Stimulated activated CD4-positive, alpha-beta T cell treated with anti-CD3 and anti-CD28 coated beads, Interleukin-15, amount 100 ng/mL, for 24 hours (primary cell): ENCODE measurements at places on chromosomes 2 and 18.
A peak's percentile ranks its signal among the peaks of the same experiment; 100 is the strongest.

DNA sequence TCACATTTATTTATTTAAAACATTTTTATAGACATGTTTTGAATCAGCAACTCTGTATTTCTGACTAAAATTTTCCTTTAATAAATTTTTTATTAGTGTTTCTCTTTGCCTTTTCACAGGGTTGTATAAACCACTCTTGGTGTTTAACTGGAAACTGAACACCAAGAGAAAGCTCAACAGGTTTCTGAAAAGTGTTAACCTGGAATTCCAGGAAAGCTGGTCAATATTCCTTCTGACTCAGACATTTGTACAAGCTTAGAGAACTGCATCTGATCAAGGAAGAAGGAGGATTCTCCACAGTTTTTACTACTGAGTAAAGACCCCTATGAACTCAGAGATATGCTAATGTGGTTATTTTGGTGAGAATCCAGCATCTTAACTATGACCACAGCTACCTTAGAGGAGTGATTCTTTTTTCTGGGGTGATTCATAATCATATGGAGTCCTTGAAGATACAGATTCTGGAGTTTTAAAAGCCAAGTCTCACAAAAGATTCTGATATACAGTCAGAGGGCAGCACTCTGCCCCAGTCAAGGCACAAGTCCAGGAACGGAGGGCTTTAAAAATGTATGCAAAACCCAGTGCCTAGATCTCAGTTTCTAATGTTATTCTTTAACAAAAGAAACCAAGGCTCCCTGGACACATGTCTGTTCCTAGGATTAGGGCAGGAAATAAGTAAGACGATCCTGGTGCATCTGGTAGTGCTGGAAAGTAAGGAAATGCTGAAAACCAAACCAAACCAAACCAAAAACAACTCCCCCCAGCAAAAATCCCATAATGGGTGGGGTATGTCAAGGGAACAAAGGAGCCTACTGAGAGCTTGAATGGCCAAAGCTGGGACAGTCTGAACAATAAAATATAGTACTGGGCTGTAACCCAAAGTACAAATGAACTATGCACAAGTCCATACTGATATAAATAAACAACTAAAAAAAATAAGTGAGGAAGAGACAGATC lies 85.1 kb upstream of the FZD5 start:
- DNase-seq = no peak

- peak; percentile 47 for DNase-seq
These were observed 13.4 kb downstream of the IL18RAP start for GRCh38 chr2:102436323-102436722.

GRCh38 chr2:170425281-170425751 lies 247.4 kb downstream of the MYO3B start:
- DNase-seq = no peak

DNA sequence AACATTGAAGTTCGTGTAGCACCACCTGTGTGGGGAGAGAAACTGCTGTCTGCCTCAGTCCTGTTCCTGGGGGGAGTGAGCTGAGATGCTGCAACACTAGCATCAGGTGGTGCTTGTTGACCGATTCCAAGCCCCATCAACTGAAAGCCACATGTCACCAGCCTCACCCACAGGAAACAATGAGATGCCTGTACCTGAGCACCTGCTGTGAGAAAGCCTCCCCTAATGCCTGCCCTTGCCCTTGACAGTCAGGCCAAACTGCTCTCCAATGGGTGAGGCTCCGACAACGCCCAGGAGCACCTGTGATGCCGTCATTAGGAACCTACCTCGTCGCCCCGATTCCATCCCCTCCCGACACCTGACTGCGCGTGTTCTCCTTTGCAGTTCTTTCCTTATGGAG lies 104.6 kb downstream of the SMC6 start:
- no peak for DNase-seq

- no peak for DNase-seq
These were observed 122.1 kb downstream of the EML6 start for GRCh38 chr2:54845514-54845913.

DNA sequence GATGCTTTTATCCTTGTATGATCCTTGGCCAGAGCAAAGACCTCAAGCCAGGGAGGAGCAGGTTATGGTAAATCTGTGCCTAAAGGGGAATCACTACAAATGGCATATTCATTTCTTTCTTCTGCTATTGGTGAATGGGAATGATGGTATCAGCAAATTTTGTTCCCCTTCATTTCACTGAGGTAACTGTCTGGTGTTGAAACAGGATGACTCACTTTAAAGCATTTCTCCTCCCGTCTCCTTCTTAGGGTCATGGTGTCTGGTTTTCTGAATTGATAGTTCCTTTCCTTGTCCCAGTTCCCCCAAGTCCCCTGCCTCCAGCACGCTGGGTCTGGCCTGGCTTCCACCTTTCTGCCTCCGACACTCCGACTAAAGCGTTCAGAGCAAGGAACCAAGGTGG lies 109.2 kb downstream of the MREG start:
- no peak for DNase-seq

DNA sequence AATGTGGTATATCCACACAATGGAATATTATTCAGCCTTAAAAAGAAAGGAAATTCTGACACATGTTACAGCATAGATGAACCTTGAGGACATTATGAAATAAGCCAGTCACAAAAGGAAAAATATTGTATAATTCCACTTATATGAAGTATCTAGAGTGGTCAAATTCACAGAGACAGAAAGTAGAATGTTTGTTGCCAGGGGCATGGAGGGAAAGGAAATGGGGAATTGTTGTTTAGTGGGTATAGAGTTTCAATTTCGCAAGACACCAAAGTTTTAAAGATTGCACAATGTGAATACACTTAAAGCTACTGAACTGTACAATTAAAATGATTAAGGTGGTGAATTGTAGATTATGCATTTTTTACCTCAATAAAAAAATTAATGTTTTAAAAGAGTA lies 92.9 kb downstream of the TXNL1 start:
- no peak for DNase-seq

- DNase-seq = no peak
These were observed 422.5 kb downstream of the LPIN1 start for GRCh38 chr2:12168791-12169388.

GRCh38 chr2:33209976-33210375 lies 263.2 kb downstream of the LTBP1 start:
- no peak for DNase-seq

GRCh38 chr18:58097121-58097906 lies 53.3 kb downstream of the NEDD4L start:
- no peak for DNase-seq

DNA sequence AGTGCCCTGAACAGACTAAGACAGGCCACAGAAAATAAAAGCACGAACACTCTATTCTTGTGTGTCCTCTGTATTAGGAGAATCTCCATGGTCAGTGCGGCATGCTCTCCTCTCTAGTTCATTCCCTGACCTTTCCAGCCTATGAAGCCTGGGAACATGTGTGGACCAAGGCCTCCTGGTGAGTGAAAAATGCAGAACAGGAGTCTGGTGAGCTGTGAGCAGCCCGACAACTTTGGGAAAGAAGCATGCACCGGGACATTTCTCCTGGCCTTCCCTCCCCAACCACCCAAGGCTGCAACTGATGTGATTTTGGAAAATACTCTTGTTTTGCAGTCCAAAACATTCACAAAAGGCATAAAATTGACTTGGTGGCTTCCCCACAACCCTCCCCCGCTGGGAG lies 878.3 kb upstream of the ID2 start:
- no peak for DNase-seq

DNA sequence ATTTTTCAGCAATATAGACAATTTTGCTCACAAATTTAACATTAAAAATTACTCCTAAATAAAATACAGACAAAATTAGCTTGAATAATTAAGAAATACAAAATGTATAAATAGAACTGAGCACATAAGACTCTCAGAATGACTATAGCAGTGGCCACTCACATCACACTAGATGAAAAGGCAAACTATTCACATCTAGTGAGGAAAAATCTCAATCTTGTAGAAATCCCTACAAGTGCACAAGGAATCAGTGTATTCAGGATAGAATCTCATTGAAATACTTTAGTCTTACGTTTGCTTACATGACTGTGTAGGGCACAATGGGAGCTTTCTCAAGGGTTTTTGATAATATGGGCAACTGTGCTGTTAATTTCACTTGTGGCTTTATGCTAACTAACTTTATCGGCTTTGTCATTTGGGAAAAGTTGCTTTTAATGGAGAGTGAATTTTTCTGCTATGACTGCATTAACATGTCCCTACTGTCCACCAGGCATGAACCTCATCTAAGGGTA lies 678.9 kb upstream of the LRRTM4 start:
- DNase-seq = no peak

DNA sequence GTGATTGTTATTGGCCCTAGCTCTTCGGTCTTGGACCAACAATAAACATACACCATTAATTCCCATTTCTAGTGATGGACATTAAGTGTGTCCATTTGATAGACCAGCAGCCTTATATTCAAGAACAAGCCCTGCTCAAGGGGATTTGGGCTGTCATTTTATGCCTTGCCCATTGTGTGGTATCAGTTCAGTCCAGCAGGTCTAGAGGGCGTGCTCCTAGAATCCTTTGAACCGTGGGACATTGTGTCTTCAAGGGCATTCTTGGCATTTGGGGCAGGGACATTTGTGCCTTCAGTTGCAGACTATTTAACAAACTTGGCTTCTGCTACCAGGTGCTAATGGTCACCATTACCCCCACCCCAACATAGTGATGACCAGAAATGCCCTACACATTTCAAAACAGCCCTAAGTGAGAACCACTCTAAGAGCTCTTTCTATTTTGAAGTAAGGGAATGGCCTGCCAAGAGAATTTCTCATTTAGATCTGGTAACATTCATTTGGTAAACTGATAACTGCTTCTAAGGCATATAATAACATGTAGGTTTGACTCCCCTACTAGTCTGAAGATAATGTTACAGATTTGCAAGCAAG lies 284.7 kb downstream of the ALPK2 start:
- no peak for DNase-seq

- DNase-seq = no peak
These were observed 37.3 kb downstream of the PTCD3 start for GRCh38 chr2:86143307-86143706.

- no peak for DNase-seq
These were observed 32.6 kb upstream of the AGPS start for GRCh38 chr2:177359836-177360595.

- DNase-seq = no peak
These were observed 1040.3 kb downstream of the TSN start for GRCh38 chr2:122795763-122796162.

DNA sequence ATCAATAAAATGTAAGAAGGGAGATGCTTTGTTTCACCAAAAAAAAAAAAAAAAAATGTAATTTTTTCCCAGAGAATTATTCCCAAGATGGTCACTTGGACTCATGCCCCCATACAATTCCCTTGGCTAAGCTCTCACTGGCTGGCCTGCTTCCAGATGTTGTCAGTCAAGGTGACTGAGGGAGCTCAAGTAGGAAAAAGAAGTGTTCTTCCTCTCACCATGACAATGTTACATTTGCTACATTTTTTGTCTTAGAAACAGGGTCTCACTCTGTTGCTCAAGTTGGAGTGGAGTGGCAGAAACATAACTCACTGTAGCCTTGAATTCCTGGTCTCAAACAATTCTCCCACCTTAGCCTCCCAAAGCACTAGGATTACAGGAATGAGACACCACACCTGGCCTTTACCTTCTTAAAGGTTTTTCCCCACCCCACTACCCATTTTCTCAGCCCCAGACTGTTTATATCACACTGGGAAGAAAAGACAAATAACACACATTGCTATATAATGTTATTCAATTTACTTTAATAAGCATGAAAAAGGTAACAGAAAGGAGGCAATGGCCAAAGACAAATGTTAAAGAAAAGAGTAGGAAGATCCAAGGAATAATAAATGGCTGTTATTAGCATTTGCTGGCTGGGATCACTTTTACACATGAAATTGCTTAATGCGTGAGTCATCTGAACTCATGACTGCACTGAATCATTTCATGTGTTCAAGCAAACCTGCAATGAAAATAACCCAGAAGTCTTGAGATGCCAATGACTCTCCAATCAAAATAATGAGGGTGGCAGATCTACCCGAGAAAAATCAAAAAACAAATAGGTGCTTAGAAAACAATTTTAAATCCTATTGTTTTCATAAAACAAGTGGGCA lies 45.2 kb downstream of the ACVR1 start:
- DNase-seq = no peak

GRCh38 chr2:176002688-176003210 lies 682 bp upstream of the LNPK start:
- DNase-seq = no peak

GRCh38 chr2:128781585-128782385 lies 463.1 kb upstream of the HS6ST1 start:
- no peak for DNase-seq

GRCh38 chr18:59988098-59988706 lies 88.4 kb downstream of the PMAIP1 start:
- DNase-seq = peak; percentile 69

- DNase-seq = no peak
These were observed 158.0 kb upstream of the KLHL14 start for GRCh38 chr18:32930695-32931301.

- no peak for DNase-seq
These were observed 63.7 kb downstream of the RNF152 start for GRCh38 chr18:61829108-61829507.

- no peak for DNase-seq
These were observed 283.2 kb downstream of the MREG start for GRCh38 chr2:215729985-215730620.

GRCh38 chr2:125280265-125280664 lies 1255.2 kb downstream of the CNTNAP5 start:
- DNase-seq = no peak

- no peak for DNase-seq
These were observed 108.0 kb upstream of the HAAO start for GRCh38 chr2:42900289-42900891.

- no peak for DNase-seq
These were observed 92.9 kb downstream of the ZEB2 start for GRCh38 chr2:144426981-144427479.

GRCh38 chr2:101962309-101962708 lies 29.5 kb upstream of the IL1R2 start:
- DNase-seq = no peak

- peak; percentile 38 for DNase-seq
These were observed 3.8 kb downstream of the ACTG2 start for GRCh38 chr2:73896362-73897239.

- DNase-seq = no peak
These were observed 359.3 kb upstream of the VWC2L start for GRCh38 chr2:214051585-214051984.

- no peak for DNase-seq
These were observed 96.2 kb downstream of the TANC1 start for GRCh38 chr2:159064446-159065301.
